ENCODE measurements at places on chromosomes 1 and 21. TPM values are rescaled to one million over a fixed set of nuclear protein-coding genes. Genes with fewer than 3 reads are reported as not detected.

- DNase-seq, result no peak
- no peaks in the 10 kb centered on the region for H3K27me3 ChIP-seq
- no peaks in the 10 kb centered on the region for H3K4me1 ChIP-seq
- no peak overlapping the region for H3K27ac ChIP-seq
Observed at GRCh38 chr21:23471877-23472276, 2135.4 kb downstream of the MRPL39 start.

DNA sequence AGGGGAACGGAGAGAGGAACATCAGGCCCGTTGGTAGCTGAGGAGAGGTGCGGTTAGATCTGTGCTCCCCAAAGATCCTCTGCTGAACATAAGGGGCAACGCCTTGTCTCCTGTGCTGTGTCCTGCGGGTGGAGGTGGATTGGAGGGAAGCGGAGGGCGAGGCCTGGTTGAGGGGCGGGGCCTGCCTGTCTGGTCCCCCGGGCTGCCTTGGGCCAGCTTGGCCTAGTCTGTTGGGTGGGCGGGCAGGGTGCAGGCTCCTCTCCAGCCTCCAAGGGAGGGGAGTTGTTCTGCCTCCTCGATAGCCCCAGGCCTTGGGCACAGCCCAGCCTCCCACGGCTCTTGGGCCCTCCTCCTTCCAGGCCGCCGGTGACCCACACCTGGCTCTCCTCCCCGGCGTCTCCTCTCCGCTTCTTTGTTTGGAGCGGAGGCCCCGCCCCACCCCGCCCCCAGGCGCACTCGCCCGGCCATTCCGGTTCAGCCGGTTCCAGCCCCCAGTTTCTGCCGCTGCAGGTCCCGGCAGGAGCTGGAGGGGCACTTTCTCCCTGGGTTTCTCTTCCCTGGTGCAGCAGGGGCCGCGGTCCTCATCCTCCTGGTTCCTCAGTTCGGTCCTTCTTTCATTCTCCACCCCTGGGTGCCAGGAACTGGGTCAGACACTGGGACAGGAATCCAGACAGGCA lies 19.4 kb downstream of the PTPRF start:
- H3K36me3 ChIP-seq, result no peaks in the 10 kb centered on the region
- H3K4me3 ChIP-seq, result no peak overlapping the region
- H3K27me3 ChIP-seq, result no peaks in the 10 kb centered on the region
- DNase-seq, result no peak
- H3K27ac ChIP-seq, result no peak overlapping the region
- H3K4me1 ChIP-seq, result no peaks in the 10 kb centered on the region

- no peaks in the 10 kb centered on the region for H3K36me3 ChIP-seq
- no peak for DNase-seq
- H3K4me3 ChIP-seq, result no peak overlapping the region
- no peaks in the 10 kb centered on the region for H3K27me3 ChIP-seq
- no peak overlapping the region for H3K27ac ChIP-seq
Observed at GRCh38 chr1:236759252-236759859, 35.7 kb upstream of the MTR start.

DNA sequence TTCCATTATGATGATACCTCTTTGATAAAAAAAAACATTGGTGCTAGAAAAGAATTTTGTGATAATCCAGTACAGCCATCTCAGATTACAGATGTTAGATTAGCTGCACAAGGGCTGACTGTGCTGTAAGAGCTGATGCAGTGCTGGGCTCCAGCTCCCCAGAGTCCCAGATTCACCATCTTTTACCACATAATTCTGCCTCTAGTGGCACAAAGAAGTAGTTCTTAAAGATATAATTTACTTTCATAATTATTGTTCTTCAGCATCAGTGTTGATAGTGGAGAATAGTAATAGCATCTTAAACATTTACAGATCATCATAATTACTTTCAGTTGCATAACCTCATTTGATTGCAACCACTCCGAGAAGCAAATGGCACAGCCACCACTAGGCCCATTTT lies 262.1 kb downstream of the BRINP2 start:
- no peak for DNase-seq
- H3K4me1 ChIP-seq, result no peaks in the 10 kb centered on the region
- H3K4me3 ChIP-seq, result no peak overlapping the region

DNA sequence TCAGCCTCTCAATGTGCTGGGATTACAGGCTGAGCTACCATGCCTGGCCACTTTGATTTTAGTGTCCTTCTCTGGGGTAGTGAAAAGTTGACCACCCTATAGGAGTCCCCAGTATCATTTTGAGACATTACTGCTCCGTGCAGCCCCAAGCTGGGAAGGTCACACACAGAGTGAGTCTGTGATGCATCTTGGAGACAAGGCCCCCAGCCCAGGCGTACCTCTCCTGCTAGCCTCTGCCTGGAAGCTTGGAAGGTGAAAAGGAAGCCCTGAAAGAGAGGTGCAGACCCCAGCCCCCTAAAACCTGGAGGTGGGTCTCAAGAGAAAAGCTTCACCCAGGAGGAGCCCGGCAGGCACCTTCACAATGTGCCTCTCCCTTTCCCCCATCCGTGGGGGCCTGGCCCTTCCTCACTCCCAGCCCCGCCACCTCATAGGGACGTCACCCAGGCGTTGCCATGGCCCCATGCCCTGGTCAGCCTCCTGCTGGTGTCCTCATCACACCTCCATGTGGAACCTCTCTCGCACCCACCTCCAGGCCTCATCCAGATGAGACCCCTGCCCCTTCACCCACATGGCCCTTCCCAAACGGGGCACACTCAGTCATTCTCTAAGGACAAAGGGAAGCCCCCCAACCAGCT lies 5.6 kb upstream of the ARF1 start:
- H3K27ac ChIP-seq, result no peak overlapping the region
- H3K36me3 ChIP-seq, result no peaks in the 10 kb centered on the region
- H3K4me1 ChIP-seq, result peaks cover 8% of the 10 kb centered on the region
- H3K27me3 ChIP-seq, result no peaks in the 10 kb centered on the region
- DNase-seq, result no peak

DNA sequence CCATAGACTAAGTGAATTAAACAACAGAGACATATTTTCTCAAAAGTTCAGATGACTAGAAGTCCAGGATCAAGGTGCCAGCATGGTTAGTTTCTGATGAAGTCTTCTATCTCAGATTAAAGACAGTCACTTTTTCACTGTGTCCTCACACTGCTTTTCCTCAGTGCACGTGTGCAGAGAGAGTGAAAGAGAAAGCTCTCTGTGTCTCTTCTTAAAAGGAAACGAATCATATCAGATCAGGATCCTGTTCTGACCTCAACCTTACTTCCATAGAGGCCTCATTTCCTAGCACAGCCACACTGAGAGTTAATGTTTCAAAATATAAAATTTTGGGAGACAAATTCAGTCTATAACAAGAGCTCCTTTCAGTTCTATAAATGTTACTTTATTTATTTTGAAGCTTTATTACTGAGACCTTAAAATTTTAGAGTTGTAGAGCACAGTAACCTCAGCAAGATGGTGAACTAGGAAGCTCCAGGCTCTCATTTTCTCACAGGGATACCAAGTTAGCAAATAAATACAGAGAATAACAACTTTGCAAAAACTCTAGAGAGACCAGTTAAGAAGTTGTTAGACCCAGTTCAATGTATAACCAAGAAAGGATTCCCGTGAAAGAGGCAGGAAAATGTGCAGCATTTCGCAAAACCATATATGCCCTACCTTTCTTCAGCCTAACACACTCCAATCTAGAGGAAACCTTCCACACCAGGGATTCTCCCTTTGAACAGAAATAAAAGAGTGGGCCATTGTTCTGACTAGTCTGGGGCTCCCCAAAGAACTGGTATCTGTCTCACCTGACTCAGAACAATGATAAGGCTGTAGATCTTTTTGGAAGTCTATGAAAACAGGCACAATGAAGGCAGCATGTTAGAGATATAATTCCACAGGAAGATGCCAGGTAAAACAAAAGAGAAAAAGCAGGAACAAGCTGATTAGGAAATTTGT lies 372.2 kb downstream of the MRPL39 start:
- no peaks in the 10 kb centered on the region for H3K27me3 ChIP-seq
- H3K27ac ChIP-seq, result no peak overlapping the region
- no peaks in the 10 kb centered on the region for H3K4me1 ChIP-seq
- H3K4me3 ChIP-seq, result no peak overlapping the region
- no peak for DNase-seq
- no peaks in the 10 kb centered on the region for H3K36me3 ChIP-seq

CAMTA1 gene
- total RNA-seq, result 38.0 TPM

CFAP74 gene
- total RNA-seq, result not detected

MTHFR gene
- 34.5 TPM for total RNA-seq

SAMD11 gene
- total RNA-seq, result 7.7 TPM

KRTAP8-1 gene
- total RNA-seq, result not detected

MYOC gene
- not detected for total RNA-seq

BRINP2 gene
- total RNA-seq, result not detected
